Dermis blood vessel endothelial cell (primary cell): ENCODE measurements at places on chromosomes 12 and 14. TPM values are rescaled to one million over a fixed set of nuclear protein-coding genes. Genes with fewer than 3 reads are reported as not detected.
A peak's percentile ranks its signal among the peaks of the same experiment; 100 is the strongest.

- peak; percentile 40 for DNase-seq
Measured at GRCh38 chr12:113333877-113334785, 778 bp downstream of the SLC8B1 start.

- DNase-seq, result no peak
Measured at GRCh38 chr12:17592472-17592871, 497.5 kb downstream of the RERGL start.

Gene OLR1
- not detected in 2 replicates for total RNA-seq

GRCh38 chr12:93571365-93571924, 1.0 kb upstream of the SOCS2 start:
- peak; percentile 77 for DNase-seq

Gene FAM222A
- 0.17 and 0.65 TPM in 2 replicates for total RNA-seq

GRCh38 chr14:72652179-72652578, 241.7 kb downstream of the DPF3 start:
- no peak for DNase-seq

GRCh38 chr14:93039649-93040315, 75.9 kb downstream of the ITPK1 start:
- DNase-seq, result no peak
